GM13976 (cell line): ENCODE measurements at places on chromosomes 6 and 20.

- DNase-seq = no peak
Observed at GRCh38 chr6:106476331-106477105, 116.0 kb downstream of the CRYBG1 start.

- peak; percentile 72 for DNase-seq
Observed at GRCh38 chr6:16759646-16760515, 1.4 kb downstream of the ATXN1 start.

DNA sequence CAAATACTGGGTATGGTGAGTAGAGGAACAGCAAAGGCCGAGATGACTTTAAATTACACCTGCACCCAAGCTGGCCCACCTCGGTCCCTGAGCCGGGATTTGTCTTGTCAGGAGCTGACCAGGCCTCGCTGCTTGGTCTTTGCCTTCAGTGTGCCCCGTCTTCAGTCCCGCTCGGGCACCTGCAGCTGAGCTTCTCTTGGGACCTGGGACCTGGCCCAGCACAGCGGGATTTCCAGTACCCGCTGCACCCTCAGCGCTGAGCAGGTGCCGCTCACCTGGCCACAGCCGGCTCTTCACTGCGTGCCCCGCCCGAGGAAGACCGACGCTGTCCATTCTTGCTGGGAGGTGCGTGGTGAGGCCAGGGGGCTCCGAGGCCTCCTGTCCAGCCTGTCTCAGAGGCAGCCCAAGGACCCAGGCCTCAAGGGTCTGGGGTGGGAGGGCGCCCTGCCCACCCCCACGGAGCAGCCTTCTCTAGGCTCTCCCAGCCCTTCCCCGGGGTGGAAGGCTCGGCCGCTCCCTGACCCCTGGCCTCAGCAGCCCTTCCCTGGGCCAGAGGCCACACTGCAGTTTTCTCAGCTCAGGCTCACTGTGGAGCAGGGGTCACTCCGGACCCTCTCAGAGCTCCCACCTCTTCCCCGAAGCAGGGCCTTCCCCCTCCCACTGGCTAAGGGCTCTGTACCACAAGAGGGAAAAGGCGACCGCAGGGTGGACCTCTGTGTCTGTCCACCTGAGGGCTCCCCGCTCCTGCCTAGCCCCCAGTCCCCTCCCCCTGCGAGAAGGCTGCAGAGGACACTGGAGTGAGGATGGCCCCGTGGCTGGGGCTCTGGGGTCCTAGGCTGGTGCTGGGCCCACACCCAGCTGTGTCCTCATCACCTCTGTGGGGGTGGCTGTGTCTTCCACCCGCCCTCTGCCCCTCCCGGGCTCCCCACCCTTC, 119.3 kb downstream of the RNASET2 start:
- no peak for DNase-seq

- DNase-seq = no peak
Observed at GRCh38 chr6:139166956-139167313, 32.1 kb downstream of the HECA start.

- DNase-seq = no peak
Observed at GRCh38 chr6:44135875-44136274, 8.5 kb downstream of the TMEM63B start.

DNA sequence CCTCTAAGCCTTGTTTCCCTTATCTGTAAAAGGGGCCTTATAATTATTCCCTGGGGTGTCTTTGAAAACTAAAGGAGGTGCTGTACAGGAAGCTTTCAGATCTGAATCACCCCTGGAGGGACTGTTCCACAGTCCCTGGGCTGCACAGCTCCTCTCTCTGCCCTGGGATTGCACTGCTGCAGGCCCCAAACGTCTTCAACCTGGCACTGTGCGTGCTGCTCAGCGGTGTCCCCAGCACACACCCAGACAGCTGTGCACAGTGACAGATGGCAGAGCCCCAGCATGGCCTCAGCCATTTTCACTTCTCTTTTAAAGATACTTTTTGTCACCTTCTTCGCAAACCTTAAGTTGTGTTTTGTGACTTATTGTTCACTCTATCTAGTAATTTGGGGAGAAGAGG, 50.7 kb upstream of the INSM1 start:
- DNase-seq = no peak

DNA sequence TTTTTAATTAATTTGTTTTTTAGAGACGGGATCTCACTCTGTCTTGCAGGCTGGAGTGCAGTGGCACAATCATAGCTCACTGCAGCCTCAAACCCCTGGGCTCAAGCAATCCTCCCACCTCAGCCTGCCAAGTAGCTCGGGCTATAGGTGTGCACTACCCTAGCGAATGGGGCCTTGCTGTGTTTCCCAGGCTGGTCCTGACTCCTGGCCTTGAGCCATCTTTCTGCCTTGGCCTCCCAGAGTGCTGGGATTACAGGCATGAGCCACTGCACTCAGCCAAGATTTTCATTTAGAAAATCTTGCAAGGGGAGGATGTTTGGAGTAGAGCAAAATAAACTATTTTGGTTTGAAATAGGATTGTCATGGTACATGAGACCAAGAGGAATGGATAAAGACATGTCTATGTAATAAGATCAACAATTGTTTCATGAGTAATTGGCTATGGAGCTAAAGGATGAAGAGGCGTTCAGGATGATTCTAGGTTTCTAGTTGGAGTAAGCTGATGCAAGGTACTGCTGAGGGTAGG, 237.8 kb downstream of the UST start:
- no peak for DNase-seq

DNA sequence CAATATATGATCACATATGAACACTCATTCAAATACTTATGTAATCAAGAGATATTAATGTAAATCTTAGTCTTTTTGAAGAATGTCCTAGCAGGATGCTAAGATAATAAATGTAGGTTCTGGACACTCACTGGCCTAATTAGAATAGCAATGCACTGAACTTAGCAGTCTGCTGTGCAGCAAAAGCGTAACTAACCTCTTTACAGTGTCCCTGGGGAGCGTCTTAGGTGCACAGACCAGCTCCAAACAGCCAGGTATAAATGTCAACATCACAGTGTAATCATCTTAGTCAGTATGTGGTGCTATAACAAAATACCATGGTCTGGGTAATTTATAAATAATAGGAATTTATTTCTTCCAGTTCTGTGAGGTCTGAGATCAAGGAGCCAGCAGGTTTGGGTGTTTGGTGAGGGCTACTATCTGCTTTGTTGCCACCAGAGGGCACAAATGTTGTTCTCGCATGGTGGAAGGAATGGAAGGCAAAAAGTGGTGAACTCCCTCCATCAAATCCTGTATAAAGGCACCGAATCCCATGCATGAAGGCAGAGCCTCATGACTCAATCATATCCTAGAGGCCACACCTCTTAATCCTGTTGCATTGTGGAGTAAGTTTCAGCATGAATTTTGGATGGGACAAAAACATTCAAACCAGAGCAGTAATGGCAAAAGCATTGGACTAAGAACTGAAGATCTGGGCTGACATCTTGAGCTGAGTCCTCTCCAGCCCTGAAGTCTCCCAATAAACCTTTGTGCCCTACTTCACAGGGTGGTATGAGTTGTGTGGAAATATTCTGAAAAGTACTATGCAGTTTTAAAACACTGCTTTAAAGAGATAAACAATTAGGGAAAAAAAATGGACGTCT, 41.8 kb upstream of the FOXO3 start:
- DNase-seq = no peak

- no peak for DNase-seq
Observed at GRCh38 chr20:12989586-12990115, 19.1 kb upstream of the SPTLC3 start.

GRCh38 chr6:129691709-129692108, 18.3 kb downstream of the ARHGAP18 start:
- DNase-seq = no peak

- DNase-seq = no peak
Observed at GRCh38 chr6:163356324-163356723, 58.2 kb upstream of the QKI start.

DNA sequence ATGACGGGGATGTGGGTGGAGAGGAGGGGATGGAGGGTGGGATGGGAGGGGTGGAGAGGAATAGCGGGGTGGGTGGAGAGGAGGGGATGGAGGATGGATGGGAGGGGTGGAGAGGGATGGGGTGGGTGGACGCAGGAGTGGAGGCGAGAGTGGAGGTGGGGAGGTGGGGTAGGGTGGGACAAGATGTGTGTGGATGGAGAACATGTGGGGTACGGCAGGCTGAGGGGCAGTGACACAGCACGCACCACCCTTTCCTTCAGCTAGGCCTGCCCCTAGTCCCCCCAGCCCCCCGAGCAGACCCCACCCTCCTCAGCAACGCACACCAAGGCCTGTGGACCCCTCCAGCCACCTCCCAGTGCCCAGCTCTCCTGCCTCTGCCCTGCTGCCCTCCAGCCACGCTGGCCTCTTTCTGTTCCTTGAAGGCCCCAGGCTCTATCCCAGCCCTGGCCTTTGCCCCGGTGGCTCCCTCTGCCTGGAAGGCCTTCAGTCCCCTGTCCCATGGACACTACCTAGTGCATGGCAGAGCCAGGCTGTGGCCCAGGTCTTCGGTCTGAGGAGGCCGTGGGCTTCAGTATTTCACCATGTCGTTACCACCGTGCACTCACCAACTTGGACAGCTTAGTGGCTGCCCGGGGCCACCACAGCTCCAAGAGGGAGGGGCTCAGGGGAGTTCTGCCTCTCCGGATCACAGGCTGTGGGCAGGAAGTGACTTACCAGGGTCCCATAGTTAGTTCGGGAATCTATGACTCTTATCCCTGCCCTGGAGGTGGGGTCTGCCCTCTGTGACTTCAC, 78.4 kb upstream of the PMEPA1 start:
- no peak for DNase-seq

DNA sequence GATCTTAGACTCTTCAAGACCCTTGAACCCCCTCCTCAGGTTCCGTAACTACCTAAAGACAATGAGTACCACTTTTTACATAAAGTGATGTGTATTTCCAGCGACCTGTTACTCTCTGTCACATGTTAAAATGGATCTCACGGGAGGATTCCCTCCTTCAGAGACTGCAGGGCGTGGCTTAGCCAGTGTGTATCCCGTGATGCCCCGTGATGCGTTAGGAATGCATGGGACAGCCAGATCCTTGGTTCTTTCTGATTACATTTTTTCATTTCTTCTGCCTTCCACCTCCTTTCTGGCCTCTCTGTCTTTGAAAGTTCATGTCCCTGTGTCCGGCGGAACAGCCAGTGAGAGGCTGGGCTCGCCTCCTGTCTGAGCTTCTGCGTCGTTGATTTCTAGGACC, 155.5 kb downstream of the TMEM242 start:
- no peak for DNase-seq

DNA sequence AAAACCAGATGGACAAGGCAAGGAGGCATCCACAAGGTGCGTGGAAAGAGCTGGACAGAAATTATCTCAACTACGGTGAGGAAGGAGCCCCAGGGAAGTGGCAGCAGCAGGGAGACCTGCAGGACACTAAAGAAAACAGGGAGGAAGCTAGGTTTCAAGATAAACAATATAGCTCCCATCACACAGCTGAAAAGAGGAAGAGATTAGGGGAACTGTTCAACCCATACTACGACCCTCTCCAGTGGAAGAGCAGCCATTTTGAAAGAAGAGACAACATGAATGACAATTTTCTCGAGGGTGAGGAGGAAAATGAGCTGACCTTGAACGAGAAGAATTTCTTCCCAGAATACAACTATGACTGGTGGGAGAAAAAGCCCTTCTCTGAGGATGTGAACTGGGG, 26.8 kb downstream of the TRMT6 start:
- DNase-seq = no peak

DNA sequence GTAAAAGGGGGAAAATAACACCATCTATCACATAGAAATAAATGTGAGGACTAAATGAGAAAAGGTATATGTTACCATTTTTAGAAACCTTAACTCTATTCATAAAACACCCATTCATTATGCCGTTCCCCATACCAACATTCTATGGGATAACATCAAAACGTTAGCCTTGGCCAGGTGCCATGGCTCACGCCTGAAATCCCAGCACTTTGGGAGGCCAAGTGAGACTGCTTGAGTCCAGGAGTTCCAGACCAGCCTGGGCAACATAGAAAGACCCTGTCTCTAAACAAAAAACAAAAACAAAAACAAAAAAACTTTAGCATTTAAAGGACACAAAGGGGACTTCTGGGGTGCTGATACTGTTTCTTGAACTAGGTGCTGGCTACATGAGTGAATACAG, 1.3 kb downstream of the PIGU start:
- no peak for DNase-seq

GRCh38 chr6:113361014-113361645, 496.0 kb upstream of the MARCKS start:
- no peak for DNase-seq

DNA sequence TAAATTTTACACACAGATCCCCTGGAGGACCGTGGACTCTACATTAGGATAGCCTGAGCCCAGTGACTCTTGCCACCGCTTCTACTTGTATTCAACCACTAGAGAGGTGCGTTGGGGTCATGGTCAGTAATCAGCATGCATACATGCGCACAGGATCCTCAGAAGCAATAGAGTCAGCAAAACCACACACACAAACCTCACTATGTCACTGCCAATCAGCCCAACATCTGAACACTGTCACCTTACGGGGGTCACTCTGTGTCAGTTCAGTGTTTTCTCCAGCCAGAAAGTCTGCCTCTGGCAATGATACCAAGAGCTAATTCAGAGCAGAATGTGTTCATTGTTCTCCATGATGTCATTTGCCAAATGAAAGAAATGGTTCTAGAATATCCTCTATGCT, 225.3 kb downstream of the KHDC1L start:
- DNase-seq = no peak

- no peak for DNase-seq
Observed at GRCh38 chr6:2791450-2791974, 26.3 kb downstream of the WRNIP1 start.

DNA sequence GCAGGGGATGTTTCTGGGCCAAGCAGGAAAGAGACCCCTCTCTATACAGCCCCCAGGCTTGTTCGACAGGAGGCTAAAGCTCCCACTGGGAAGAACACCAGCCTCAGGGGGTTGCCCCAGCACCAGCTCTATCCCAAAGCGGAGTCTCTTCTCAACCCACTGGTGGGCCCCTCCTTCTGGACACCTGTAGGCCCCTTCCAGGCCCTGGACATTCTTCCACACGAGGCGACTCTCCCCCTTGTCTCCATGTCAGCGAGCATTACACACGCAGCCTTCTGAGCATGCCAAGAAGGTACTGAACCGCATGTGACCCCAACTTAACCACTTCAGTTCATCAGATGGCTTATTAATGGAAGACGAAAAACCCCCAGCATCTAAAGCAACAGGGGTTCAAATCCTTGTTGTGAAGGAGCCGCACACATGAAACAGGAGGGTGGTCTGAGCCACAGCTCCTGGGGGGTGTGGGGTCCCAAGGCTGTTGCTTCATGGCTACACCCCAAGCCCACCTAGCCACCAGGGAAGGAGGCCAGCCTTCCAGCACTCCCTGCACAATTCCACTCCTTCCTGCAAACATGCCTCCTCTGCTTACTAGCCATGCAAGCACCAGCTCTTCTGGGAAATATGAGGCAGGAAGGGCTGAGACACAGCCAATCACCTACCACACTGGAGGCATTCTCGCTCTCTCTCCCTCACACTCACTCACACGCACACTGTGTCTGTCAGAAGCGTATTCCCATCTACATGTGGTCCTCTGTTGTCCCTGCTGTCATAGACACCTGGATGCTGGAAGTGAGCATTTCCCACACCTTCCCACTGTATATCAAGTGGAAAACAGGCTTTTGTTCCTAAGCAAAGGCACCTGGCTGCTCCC, 104.5 kb downstream of the NOL4L start:
- DNase-seq = no peak

- no peak for DNase-seq
Observed at GRCh38 chr6:31363811-31364210, 6.8 kb upstream of the HLA-B start.

- no peak for DNase-seq
Observed at GRCh38 chr6:452301-453067, 60.9 kb downstream of the IRF4 start.

GRCh38 chr6:30184417-30185031, 21.2 kb downstream of the TRIM15 start:
- no peak for DNase-seq
